ENCODE measurements at places on chromosomes 2 and 18. TPM values are rescaled to one million over a fixed set of nuclear protein-coding genes. Genes with fewer than 3 reads are reported as not detected.

The SPC25 gene
- total RNA-seq = 2.6 TPM

The RAB6C gene
- under 0.01 TPM for total RNA-seq

The KCNE4 gene
- 12.6 TPM for total RNA-seq

The NEU4 gene
- not detected for total RNA-seq

The MC2R gene
- total RNA-seq = not detected
